ENCODE measurements at places on chromosomes 2 and 18.
A peak's percentile ranks its signal among the peaks of the same experiment; 100 is the strongest.

- DNase-seq: no peak
These were observed 2.2 kb downstream of the ST3GAL5 start for GRCh38 chr2:85886590-85886989.

DNA sequence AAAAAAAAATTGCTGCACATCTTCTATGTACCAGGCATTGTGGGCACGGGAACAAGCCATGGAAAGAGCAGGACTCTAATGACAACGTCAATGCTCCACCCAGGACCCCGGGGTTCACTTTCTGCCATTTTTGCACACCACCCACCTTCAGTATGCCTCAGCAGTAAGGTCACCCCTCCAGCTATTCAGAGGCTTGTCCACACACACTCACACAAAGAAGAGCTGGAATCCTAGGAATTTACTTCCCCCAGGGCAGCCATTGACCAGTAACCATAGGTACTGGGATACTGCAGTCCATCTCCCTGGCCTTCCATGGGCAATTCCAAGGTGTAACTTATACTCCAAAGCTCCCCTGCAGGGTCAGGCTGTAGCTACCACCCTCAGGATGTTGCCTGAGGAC lies 170.8 kb downstream of the SUCLG1 start:
- no peak for DNase-seq

DNA sequence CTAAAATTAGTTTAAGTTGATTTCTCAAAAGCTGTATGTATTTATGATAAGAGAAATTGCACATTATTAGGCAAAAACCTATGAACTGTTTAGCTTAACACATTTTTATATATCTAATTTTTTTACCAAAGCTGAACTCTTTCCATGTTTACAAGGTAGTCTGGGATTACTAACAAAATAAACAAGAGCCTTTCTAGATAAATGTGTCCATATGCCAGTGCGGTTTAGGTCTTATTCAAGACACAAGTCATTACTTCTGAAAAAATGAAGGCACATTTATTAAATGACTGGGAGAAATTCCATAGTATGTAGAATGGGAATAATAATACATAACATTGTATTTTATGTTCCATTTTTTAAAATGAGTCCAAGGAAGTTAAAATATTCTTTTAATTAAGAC lies 82.0 kb downstream of the DPP4 start:
- no peak for DNase-seq

DNA sequence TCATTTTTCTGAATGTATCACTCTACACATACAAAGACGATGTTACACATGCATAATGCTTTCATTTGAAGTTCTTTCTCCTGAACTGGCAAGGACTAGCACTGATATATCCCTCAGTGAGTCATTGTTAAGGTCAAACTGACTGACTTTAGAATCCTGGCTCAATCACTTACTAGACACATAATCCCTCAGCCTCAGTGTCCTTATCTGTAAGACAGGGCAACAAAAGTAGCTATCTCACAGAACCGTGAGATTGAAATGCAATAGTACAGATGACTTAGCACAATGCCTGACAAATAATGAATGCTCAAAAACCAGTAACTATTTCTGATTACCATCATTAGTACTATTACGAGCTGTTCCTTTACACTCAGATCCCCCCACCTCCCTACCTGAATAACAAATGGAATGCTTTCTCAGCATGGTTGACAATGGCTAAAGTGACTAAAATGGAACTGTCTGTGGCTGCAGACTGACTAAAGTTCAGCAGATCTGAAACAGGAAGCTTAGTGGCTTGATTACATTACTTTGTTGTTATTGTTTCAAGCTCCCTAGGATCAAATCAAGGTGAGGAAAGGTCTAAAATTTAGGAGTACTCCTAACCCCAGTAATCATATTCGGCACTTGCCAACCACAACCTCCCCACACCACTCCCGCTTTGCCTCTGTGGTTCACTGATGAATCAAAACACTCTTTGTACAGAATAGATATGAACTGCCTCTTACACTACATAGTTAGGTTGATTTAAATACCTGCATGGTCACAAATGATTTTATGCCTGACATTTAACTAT lies 35.8 kb upstream of the CACNB4 start:
- no peak for DNase-seq

GRCh38 chr2:168583064-168583709 lies 127.1 kb downstream of the CERS6 start:
- DNase-seq: no peak

GRCh38 chr2:225416616-225417367 lies 17.3 kb downstream of the NYAP2 start:
- no peak for DNase-seq

DNA sequence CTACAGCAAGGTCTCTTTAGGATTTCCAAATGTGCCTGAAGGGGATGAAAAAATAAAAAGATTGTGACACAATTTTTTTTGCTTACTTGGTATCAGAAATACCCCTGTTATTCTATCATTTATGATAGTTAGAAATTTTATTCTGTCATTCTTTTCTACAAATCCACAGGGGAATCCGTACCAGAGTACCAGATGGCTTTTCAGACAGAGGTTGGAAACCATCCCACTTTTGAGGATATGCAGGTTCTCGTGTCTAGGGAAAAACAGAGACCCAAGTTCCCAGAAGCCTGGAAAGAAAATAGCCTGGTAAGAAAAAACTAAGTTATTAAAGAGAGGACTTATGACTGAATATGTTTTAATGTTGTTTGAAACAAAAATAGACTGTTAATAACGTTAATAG lies 92.6 kb upstream of the FAM117B start:
- DNase-seq: no peak

DNA sequence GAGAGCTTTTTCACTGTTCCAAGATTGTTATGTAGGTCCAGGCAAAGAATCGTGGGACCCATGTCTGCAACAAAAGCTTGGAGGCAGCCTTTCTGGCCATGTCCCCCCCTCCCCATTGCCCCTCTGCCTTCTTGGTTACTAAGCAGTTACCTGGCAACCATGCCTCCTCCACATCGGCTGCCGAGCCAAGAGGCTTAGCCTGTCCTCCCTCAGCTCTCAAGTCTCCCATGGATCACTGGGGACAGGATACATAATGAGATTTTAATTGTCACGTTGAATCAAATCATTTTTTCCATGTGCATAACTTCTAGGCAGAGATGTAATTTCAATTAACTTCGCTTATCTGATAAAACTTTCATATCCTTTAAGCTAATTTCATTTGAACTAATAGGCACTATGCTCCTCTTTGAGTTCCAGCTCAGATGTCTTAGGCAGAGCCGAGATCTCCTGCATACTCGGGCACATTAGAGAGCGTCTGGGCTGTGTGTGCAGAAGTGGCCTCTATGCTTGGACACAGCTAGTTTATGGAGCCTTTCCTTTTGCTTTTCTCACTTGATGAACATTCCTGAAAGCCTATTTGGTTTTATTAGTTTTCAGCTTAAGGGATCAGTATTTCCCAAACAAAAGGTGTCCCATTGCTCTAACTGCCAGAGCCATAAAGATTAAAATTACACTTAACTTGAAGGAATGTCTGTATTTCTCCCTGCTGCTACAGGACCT lies 80.7 kb downstream of the LYPD1 start:
- no peak for DNase-seq

- DNase-seq: no peak
These were observed 39.4 kb upstream of the NCKAP5 start for GRCh38 chr2:133607679-133608078.

DNA sequence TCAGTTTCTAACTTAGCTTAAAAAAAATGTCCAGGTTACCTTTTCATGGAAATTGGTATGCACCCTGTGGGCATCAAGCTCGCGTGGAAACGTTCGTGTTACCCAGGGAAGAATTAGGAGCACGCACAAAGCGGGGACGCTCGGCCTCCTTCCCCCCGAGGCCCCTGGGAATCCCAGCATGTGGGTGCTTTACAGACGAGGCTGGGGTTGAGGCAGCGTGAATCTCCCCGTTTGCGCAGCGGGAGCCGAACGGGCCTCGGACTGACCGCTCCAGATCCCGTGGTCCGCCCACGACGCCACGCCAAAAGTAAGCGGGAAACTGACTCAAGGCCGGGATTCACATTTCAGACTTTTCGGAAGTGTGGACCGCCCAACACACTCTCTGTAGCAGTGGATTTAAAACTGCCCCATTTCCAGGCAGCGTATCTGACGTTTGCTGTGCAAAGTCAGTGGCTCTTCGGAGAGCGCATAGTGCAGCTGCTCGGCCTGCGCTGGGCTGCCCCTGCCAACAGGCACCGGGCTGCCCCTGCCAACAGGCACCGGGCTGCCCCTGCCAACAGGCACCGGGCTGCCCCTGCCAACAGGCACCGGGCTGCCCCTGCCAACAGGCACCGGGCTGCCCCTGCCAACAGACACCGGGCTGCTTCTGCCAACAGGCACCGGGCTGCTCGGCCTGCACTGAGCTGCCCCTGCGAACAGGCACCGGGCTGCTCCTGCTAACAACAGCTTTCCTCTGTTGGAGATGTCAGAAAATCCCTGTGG lies 49.7 kb downstream of the SH3YL1 start:
- peak; percentile 67 for DNase-seq

- no peak for DNase-seq
These were observed 282.9 kb upstream of the PKDCC start for GRCh38 chr2:41764919-41765318.

- no peak for DNase-seq
These were observed 9.0 kb upstream of the EN1 start for GRCh38 chr2:118856330-118856977.

GRCh38 chr2:72027426-72028161 lies 120.1 kb downstream of the CYP26B1 start:
- no peak for DNase-seq

DNA sequence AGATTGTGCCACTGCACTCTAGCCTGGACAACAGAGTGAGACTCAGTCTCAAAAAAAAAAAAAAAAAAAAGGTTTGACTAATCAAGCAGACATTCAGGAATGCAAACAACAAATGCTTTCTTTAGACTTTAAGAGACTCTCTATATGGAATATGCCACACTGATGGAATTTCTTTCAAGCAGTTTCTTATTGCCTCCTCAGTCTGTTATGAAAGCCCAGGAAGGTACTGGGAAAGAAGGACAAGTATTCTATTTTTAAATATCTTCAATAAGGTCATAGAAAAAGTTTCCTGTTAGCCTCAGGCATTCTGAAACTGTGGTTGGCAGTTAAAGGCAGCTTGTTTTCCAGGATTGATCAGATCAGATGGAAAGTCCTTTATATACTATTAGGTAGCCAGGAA lies 241.6 kb downstream of the PIK3C3 start:
- DNase-seq: no peak

DNA sequence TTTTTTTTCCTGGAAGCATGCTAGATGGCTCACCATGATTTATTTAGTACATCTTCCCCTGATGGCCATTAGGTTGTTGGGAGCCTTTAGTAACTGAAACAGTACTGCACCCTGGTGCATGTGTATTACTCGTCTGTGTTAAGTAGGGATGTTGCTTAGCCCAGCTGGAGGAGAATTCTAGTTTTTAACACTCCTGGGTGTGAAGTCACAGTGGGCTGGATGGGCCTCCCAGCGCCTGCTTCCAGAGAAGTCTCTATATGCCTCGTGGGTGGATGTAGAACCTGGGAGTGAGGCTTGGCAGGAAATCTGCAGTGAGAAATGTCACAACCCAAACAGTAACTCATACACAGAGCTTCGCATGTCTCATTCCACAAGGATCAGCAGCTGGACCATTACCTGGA lies 28.9 kb upstream of the NT5DC4 start:
- no peak for DNase-seq

- DNase-seq: no peak
These were observed 611.3 kb upstream of the SYT4 start for GRCh38 chr18:43888598-43888997.

GRCh38 chr2:236823041-236823629 lies 253.5 kb downstream of the ACKR3 start:
- DNase-seq: no peak

DNA sequence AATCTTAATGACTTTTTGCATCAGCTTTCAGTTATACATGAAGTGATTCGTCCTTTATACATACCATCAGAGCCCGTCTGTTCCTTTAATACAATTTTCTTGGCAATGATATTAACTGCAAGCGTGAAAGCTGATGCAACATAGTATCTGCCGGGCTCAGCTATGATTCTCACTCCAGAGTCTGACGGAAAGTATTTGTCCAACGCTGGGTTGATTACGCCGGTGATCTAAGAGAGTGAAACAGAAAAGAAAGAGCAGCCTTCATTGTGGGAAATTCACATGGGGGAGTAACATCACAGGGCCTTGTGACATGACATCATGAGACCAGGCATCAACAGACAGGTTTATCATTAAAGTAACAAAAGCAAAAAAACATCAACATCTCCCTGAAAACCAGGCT lies 6.2 kb downstream of the ODC1 start:
- DNase-seq: no peak

GRCh38 chr2:46393865-46394264 lies 85.5 kb upstream of the TMEM247 start:
- DNase-seq: no peak

DNA sequence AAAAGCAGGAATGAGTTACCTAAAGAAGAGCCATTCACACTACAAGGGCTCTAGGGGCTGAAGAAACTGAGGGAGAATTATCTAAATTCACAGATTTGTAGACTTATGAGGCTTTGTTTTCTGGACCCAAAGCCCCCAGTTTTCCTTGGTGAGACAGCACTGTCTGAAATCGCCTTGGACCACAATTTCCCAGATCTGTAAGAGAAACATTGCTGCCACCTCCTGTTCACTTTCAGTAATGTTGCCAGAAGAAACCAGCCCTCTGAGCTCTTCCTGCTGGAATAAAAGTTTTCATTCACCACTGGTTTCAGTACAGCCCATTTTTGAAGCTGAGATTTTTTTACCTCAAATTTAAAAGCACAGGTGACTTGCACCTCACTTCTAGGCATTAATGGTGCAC lies 169.2 kb downstream of the CDH20 start:
- no peak for DNase-seq

GRCh38 chr18:74831571-74832250 lies 234.0 kb downstream of the ZNF407 start:
- no peak for DNase-seq

DNA sequence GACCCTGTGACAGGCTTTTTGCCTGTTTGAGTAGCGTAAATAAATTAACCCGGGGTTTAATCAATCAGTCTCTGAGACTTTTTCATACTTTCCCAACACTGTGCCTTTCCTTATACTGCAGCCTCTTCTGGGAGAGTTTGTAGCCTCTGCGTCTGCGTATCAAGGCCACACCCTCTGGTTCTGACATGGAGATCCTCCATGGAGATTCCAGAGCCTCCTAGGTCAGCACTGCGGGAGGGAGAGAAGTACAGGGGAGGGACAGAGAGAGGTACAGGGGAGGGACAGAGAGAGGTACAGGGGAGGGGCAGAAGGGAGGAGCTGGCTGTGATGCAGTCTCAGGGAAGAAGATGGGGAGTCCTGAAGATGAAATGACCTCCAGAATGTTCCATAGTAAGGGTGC lies 166.0 kb downstream of the ARL4C start:
- DNase-seq: no peak

GRCh38 chr2:28602751-28603639 lies 107.1 kb downstream of the PLB1 start:
- DNase-seq: no peak
